ENCODE measurements at places on chromosomes 2 and 18. TPM values are rescaled to one million over a fixed set of nuclear protein-coding genes. Genes with fewer than 3 reads are reported as not detected.

POTEI gene
- polyA plus RNA-seq, result 0.90 TPM

LAMA1 gene
- polyA plus RNA-seq, result 9.7 TPM

EFHD1 gene
- 3.3 TPM for polyA plus RNA-seq

MROH2A gene
- polyA plus RNA-seq, result 0.38 TPM

SLC11A1 gene
- polyA plus RNA-seq, result 0.73 TPM
